ENCODE measurements at places on chromosomes 4 and X.
A peak's percentile ranks its signal among the peaks of the same experiment; 100 is the strongest.

- no peak for DNase-seq
Observed at GRCh38 chr4:2944091-2944482, 19.1 kb downstream of the NOP14 start.

DNA sequence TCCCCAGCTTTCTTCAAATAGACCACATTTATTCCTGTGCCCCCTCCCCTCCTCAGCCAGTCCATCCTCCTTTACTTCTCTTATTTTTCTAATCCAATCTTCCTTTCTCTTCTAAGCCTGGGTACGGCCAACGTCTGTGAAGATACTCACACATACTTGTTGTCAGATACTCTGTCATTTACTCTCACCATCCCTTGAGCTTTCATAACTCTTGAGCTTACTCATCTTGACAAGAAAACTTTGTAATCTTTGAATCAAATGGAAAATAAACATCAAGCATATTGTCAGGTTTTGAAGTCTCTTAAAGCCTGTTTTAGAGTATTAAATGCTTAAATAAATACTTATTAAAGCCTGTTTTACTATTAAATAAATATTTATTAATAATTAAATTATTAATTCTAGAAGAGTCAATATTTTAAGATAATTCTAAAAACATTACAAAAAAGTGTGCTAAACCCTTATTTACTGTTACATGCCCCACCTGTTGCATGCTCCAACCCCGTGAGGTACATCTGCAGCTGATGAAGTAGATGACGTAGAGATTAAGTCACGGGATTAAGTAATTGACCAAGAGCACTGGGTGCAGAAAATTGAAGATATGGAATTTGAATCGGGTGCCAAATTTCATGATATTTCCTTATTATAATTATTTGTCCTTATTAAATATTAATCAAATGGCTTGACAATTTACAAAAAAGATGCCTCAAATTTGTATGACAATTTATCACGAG is 1.5 kb upstream of the TRIML2 start:
- no peak for DNase-seq

DNA sequence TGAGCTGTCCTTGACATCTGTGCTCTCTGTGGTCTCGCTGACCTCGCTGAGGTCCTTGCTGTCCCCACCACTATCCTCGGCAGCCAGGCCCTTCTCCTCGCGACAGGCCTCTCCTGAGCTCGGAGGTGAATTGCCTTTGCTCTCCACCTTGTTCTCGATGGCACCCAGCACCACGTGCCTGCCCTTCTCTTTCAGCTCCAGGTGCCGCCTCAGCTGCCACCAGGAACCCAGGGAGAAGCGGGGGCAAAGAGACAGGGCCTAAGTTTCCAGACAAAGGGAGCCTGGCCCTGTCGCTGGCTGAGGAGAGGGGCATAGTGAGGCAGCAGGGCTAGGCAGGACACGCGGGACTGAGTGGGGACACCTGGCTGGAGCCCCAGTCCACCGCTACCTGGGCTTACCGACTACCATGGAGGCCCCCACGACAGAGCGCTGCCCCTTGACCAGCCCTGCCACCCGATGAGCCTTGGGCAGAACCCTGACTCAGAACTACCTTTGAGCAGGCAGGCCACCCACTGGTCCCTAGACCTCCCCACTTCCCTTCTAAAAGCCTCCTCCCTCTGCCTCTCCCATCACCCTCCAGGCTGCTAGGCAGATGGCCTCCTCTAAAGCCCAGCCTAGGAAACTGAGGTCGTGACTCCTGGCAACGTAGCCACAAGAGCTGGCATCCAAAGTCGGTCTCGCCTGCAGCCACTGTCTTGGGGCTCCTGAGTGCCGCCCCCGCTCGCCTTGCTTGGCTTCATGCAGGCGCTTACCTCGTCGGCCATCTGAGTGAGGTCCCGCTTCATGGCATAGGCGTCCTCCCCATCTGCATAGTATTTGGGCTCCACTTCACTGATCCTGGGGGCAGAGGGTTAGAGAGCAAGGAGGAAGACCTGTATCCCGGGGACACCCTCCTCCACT is 4.2 kb upstream of the ARHGAP4 start:
- no peak for DNase-seq

DNA sequence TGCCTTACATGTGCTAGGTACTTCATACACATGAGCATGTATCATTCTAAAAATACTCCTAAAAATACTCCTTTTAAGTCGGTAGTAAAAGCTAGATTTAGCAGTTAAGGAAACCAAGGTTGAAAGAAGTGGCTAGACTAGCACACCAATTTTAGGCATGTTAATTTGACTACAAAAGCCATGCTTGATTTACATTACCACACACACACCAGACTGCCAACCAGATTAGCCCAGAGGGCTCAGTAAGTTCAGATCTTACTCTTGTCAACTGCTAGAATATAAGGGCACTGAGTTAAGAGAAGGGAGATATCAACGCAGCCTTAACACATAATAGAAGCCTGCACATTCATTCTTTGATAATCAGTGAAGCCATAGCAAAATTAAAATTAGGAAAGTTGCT is 117.9 kb downstream of the MID1IP1 start:
- no peak for DNase-seq

DNA sequence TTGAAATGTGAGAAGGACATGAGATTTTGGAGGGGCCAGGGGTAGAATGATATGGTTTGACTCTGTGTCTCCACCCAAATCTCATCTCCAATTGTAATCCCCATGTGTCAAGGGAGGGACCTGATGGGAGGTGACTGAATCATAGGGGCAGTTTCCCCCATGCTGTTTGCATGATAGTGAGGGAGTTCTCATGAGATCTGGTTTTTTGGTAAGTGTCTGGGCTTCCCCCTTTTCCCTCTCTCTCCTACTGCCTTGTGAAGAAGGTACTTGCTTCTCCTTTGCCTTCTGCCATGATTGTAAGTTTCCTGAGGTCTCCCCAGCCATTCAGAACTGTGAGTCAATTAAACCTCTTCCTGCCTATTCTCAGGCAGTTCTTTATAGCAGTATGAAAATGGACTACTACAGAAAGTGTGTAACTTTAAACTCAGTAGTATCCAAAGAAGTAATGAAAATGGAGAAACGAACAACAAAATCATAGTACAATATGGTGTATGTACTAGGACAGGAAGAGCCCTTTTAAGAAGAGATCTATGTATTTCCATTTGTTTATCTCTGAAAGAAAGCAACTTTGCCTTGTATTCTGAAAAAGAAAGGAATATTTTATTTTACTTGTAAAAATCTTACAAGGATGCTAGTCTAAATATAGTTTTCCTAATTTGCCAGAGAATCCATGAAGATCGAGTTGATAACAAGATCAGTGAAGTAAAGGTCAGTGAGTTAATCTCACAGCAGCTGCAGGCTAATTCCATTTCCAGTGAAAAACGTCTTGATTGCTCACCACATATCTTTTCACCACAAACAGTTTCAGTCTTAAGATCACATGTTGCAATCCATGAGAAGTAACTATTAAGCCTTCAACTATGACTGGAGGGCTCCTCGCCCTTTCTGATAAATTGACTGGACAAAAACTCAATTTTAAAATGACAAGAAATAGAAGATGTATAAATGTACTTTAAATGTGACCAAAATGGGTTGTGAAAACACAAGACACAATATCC is 20.5 kb downstream of the PKD2 start:
- no peak for DNase-seq

DNA sequence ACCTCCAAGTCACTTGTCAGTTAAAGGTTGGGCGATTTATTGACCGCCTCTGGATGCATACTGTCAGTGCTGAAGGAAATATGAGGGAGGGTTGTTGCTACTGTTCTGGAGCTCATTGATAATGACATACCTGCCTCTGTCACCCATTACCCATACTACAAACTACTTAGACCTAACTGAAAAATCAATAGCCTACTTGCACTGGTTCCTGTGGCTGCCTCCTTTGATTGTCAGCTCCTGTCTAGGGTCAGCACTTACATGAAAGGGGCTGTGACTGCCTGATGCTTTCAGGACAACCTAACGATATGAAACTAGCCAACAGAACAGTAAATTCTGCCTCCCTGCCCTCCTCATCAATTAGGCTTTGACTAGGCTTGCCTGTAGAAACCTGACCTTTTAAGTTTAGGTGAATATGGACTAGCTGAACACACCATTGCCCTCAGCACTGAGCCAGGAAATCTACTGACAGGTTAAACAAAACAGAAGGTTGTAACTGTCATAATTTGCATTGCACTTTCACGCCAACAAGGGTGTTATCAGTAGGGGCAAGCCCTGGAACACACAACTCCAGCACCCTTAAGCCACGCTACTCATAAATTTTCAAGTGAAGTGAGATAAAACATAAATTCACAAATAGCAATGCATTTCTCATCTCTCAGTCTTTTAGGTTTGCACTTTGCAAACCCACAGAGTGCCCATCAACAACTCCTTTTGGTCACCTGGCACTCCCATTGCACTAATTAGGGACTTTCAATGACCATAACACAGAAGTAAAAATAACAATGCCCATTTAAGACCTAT is 9.0 kb upstream of the MAB21L2 start:
- DNase-seq = peak; percentile 27

DNA sequence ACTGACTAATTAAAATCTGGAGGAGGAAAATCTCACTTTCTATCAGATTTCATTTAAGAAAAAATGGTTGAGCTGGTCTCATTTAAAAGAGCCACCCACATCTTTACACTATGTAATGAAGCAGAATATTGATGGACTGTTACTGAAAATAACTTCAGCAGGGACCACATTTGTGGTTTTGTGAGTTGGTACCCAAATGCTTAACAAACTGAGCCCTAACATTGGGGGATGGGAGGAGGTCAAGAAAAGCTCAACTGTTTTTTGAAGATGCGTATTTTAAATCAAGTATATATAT is 30.1 kb downstream of the HOPX start:
- no peak for DNase-seq

- DNase-seq = no peak
Observed at GRCh38 chr4:98544141-98544817, 114.1 kb downstream of the TSPAN5 start.

DNA sequence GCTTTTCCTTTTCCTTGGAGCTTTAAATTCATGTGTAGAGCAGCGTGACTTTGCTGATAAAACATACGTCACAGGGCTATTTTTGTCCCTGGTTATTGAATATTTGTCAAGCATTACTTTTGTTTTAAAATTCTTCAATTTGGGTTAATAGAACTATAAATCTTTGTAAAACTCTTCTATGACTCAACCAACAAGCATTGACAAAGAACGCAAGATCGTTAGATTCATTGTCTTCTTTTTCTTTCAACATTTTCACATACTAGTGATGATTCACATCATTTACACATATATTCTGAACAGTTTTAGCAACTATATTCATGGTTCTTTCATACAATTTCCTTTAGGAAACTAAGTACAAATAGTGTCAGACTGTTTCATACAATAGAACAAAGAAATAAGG is 72.0 kb upstream of the GPM6A start:
- DNase-seq = no peak

- no peak for DNase-seq
Observed at GRCh38 chr4:147678106-147678505, 5.9 kb downstream of the PRMT9 start.

DNA sequence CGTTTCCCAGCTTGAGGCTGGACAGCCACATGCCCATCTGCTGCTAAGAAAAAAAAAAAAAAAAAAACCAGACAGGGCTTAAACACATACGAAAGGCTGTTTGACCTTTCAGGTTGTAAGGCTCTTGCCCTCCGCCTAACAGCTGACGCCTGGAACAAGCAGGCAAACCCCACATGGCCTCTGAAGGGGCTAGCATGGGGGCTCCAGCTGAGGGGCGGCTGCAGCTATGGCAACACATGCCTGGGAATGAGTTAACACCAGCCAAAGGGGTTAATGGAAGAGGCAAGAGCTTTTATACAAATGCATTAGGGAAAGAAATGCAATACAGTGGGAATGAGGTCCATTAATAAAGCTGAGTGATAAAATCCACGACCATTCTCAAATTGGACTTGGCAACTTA is 183.6 kb downstream of the ENOX2 start:
- DNase-seq = no peak

DNA sequence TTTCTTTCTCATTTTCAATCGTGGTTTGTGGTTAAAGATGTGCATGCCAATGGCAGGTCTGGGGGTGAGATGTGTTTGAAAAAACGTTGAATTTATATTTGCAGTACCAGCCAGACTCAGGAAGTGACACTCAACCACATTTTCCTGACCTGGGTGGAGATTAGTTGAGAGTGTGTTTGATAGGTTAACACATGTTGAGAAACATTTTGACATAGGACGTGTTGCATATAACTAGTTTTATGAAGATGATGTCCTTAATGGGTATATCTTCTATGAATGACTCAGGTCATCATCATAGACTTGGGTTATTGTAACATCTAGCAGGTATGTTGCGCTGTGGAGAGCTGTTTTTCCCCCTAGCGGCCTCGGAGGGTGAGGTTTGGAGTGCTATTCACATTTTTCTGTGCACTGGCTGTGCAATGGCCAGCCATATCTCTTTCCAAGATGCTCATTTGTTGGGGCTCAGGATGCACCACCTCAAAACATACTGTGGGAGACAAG is 21.7 kb upstream of the CD38 start:
- peak; percentile 95 for DNase-seq

DNA sequence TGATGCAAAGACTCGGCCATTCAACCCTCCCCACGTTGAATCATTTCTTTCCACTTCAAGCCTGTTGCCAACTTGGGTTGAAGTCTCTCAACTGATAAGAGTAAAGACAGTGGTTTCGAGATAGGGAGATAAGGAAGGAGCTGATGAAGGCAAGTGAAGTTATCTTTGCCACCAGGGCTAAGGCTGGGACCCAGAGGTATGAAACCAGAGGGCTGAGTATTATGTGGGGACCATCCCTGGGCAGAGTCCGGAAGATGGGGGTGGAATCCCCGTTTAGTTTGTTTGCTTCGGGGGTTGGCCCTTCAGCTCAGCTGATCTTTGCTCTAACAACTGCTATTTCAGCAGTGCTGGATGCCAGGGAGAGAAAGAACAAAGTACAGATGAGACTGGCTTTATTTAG is 2.3 kb upstream of the XPNPEP2 start:
- DNase-seq = no peak

GRCh38 chr4:40316333-40316781 is 18.8 kb upstream of the CHRNA9 start:
- no peak for DNase-seq

- no peak for DNase-seq
Observed at GRCh38 chr4:88793475-88793874, 95.8 kb upstream of the NAP1L5 start.

GRCh38 chrX:15653961-15654360 is 10.6 kb downstream of the CLTRN start:
- no peak for DNase-seq

DNA sequence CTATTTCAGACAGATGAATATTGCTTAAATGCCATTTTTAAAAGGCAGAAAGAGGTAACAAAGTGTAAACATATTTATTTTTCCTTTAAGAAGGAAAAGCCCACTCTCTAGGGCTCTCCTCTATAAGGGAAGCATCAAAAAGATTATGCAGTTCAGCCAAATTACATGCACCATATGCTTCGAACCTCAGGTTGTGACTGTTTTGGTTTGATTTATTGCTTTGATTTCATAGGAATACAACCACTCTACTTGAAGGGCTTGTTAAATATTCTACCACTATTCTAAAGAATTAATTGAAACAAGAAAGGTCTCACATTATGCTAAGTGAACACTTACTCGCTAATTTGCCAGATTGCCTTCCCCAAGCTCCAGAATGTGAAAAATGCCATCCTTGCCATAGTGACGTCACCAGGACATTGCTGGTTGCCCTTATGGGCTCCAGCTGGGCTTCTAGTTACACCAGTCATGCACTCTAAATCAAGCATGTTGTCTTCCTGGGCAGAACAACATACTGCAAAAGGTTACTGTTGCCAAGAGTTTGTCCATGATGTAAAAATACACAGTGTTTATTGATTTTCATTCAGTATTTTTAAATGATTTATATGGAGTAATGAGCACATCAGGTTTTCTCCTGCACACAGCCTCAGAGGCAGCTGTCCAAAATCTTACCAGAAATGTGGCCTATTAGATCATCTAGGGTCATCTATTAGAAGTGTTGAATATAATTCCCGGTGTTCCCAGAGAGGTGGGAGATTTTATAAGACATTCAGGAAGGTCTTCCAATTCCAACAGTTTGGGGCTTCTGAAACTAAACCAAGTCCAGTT is 164.4 kb upstream of the RAPGEF2 start:
- DNase-seq = no peak
